ENCODE measurements at places on chromosomes 3 and 15. TPM values are rescaled to one million over a fixed set of nuclear protein-coding genes. Genes with fewer than 3 reads are reported as not detected.

- DNase-seq: no peak
Observed at GRCh38 chr15:76935620-76936019, 4.1 kb downstream of the RCN2 start.

DNA sequence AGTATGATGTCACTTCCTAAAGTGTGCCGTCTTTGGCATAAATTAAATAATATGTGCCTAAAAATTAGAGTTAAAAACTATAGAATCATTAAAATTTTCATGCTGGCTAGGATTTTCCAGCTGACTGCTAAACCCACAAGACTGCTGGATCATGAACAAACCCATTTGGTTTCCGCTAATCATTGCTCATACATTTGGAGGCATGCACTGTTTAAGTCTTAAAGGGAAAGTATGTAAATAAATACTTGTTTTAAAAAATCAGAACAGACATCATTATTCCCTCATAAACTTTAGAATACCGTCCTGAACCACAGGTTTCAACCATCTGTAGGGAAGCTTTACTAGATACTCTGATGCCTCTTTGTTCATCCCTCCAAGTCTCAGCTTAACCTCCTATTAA is 26.5 kb downstream of the ATP6V1A start:
- no peak for DNase-seq

DNA sequence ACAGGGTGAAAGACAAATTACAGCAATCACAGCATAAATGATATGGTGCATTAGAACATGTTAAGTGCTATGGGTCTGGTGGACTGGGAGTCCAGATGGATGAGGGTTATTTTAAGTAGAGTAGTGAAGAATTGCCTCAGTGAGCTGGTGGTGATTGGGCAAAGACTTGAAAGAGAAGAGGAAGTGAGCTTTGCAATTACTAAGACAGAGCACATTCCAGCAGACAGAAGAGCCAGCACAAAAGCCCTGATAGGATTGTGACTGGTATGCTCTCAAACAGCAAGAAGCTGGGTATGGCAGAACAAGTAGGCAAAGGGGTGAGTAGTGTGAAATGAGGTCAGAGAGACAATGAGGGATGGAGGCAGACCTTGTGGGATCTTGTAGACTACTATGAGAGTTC is 2.1 kb upstream of the ACKR4 start:
- DNase-seq: peak; percentile 51

- peak; percentile 15 for DNase-seq
Observed at GRCh38 chr3:100496711-100497261, 4.4 kb downstream of the TMEM45A start.

GOLGA8R gene
- not detected for total RNA-seq

DNA sequence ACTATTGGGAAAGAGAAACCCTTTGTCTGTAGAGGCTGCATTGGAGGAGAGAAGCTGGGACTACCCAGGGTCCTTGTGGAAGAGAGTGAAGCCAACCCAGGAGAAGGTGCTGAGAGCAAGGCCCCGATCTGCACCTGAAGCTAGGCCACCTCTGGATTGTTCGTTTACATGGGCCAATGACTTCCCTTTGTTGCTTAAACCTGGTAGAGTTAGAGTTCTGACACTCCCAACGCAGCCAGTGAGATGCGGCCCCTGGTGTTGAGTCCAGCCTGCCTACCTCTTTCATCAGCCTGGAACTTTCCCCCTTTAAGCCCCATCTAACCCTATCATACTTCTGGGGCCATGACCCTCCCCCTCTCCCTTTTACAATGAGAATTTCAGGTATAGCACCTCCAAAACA is 30.8 kb downstream of the CCDC13 start:
- DNase-seq: no peak

CLDN18 gene
- not detected for total RNA-seq

PAQR5 gene
- 8.9 TPM for total RNA-seq

GRCh38 chr15:65921780-65922179 is 52.5 kb downstream of the RAB11A start:
- no peak for DNase-seq

- DNase-seq: no peak
Observed at GRCh38 chr15:74414603-74415338, 19.0 kb downstream of the SEMA7A start.

DNA sequence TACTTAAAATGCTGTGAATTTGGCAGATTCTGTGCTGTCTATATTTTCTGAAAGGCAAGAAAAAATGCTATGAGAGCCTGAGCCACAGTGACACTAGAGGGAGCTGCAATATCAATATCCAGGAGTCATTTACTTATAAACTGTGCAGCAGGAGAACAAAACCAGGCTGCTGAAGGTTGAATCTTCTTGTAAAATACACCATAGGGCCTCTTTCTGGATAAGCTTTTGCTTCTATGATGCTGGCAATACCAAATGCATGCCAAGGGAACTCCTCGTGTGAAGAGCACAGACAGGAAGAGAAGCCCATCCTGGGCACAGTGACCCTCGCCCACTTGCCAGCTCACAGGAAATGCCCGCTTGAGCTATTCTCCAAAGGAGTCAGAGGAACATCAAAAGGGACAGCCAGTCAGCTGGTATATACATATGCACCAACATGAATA is 48.0 kb upstream of the TSPAN3 start:
- DNase-seq: peak; percentile 18

NLGN1 gene
- 10.0 TPM for total RNA-seq

PTPN9 gene
- total RNA-seq: 17.6 TPM

- no peak for DNase-seq
Observed at GRCh38 chr15:79883579-79884203, 13.1 kb downstream of the MTHFS start.

GRCh38 chr3:147393261-147393942 is 12.9 kb downstream of the ZIC4 start:
- DNase-seq: peak; percentile 93

GRCh38 chr3:47414666-47415587 is 34.1 kb downstream of the PTPN23 start:
- no peak for DNase-seq

DNA sequence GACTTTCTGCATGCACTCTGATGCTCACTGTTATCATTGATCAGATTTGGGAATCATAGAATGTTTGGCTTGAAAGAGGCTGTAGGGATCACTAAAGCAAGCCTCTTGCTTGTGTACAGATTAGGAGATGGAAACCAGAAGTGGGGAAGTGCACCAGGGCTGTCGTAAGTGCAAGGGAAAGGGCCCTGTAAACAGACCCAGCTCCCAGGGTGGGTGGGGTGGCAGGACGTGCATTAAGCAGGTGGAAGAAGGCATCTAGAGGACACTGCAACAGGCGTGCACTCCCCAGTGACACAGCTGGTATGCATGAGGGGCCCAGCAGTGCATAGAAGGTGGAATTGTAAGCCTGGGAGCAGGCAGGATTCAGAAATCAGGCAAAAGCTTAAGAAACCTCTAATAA is 58.0 kb upstream of the SLC7A14 start:
- no peak for DNase-seq

RAB6B gene
- total RNA-seq: 3.3 TPM

GRCh38 chr3:100941041-100941440 is 52.2 kb downstream of the ABI3BP start:
- no peak for DNase-seq

GRCh38 chr3:194931865-194932264 is 246.2 kb downstream of the FAM43A start:
- no peak for DNase-seq

GRCh38 chr15:42335074-42335473 is 24.2 kb upstream of the CAPN3 start:
- DNase-seq: no peak

POTEB3 gene
- not detected for total RNA-seq

DNA sequence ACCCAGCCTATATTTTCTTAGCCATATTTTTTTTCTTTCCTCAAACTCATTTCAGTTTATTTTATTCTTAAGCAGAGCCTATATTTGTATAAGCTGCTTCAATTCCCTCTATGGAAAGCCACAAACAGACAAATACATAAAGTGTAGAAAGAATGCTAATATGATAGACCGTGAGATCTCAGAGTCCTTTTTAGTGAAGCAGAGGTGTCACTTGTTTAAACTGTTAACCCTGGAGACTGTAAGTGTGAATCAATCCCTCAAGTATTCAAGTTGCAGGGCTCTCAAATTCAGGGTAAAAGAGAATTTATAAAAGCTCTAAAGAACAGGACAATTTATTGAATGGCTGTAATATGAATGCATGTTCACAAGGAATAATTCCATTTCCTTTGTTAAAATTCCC is 72.2 kb upstream of the BHLHE40 start:
- no peak for DNase-seq

- no peak for DNase-seq
Observed at GRCh38 chr3:117441851-117442250, 732.3 kb downstream of the TUSC7 start.

DNA sequence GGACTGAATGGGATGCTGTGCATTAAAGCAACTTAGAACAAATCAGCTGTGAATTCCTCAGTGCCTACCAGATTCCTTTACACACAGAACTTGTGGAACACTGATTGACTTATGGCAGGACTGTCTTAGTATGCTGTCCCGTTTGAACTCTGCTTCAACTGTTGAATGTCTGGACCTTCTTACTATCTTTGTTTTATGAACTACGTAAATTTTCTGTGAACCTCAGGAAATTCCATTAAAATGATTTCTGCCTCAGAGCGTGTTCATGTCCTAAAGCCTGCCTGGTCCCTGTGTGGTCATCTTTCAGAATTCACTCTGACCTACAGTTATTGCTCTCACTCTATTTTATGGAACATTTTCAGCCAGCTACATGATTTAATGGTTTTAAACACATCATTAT is 29.4 kb upstream of the FBN1 start:
- DNase-seq: no peak

MRPS11 gene
- total RNA-seq: 103 TPM

OSTN gene
- not detected for total RNA-seq

- no peak for DNase-seq
Observed at GRCh38 chr3:110234831-110235230, 836.8 kb upstream of the NECTIN3 start.

DNA sequence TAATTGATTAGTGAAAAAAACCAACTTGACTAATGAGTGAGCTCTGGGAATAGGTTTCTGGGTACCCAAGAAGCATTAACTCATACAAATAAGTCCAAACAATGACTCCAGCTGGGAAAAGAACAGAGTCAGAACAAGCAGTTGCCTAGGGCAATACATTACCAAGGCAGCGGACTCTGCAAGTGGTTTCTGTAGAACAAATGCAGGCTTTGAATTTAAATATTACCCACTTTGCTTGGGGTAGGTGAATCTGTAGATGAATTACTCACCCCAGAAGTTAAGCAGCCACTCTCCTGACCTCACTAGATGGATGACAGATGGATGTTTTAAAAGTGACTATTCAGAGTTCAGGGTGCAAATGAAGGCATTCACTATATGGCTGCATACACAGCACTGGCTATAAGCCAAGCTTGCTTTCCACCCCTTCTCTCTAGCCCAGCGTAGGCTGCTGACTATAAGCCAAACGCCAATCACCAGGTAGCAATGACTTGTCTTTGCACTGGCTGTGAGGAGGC is 73.1 kb upstream of the BHLHE40 start:
- DNase-seq: no peak

DNA sequence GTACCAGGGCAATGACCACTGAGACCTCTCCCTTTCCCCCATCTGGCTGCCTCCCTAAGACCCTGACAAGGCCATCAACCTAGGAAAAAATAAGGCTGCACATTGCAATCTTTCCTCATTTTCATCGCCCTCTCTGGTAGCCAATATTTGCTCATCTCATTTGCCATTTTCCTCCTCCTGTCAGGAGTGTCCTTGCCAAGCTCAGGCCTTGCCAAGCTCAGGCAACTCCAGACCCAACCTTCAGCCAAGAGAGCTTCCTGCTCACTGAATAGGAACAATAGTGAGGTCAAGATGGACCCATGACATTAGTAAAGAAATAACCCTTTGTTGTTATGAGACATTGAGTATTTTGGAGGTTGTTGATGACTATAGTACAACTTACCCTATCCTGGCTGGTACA is 380.3 kb downstream of the RSL24D1 start:
- DNase-seq: no peak

- no peak for DNase-seq
Observed at GRCh38 chr3:24828011-24828410, 333.4 kb upstream of the THRB start.

ERC2 gene
- not detected for total RNA-seq

APOD gene
- not detected for total RNA-seq

- DNase-seq: peak; percentile 24
Observed at GRCh38 chr3:47283591-47284364, 1.0 kb downstream of the KLHL18 start.

THPO gene
- total RNA-seq: not detected

ALG1L2 gene
- not detected for total RNA-seq

- no peak for DNase-seq
Observed at GRCh38 chr15:37032091-37032775, 68.1 kb downstream of the MEIS2 start.

DNA sequence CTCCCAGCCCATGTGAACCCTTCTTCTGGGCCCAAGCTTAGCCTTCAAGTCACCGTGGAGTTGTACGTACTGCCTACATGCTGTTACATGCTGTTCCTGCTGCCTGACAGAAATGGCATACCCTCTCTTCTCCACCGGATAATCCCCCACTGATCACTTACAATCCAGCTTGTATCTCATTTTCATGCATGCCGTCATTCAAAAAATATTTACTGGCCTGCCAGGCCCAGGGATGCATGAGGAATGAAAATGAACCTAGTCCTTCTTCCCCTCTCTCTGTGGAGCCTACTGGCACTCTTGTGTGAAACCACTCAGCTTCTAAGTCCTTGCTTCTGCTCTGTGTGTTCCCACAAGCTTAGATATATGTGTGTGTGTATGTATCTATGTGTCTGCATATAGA is 60.6 kb downstream of the WNT5A start:
- no peak for DNase-seq

ZBED2 gene
- total RNA-seq: not detected

DNA sequence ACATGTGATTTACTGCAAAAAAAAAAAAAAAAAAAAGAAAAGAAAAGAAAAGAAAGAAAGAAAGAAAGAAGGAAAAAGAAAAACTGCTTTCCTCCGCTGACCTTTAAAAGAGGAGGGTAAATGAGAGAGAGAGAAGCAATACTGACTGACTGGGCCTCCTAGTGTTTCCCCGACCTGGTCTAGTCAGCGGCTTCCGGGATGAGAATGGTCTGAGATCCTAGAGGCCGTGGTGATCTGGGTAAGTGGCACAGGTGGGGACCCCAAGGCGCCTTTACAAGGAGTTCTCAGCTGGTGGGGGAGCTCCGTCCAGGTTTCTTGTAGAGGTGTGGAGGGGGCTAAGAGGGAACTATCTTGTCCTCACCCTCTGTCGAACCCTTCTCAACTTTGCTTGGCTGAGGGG is 223.1 kb downstream of the MEIS2 start:
- no peak for DNase-seq

DNA sequence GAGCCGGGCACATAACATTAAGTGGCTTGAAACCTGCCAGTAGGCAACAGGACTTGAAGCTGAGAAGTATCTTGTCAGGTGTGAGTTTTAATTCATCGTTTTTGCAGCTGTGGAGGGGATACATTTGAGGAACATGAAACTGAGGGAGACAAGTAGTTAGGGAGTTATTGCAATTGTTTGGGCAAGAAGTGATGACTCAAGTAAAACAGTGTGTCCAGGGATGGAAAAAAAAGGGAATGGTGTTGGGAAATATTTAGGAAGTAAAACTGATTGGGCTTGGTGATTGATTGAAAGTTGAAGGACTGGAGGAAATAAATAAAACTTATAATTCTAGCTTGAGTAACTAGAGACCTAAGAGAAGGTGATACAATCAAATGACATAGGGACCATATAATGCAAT is 85.5 kb downstream of the NCEH1 start:
- DNase-seq: no peak

All from MG63 (cell line).